ENCODE measurements at places on chromosomes 3 and 15.

GRCh38 chr15:22978691-22979237 is 1.4 kb downstream of the CYFIP1 start:
- no peak for DNase-seq

- no peak for DNase-seq
These were observed 66.7 kb downstream of the MYLK start for GRCh38 chr3:123817413-123817812.

- DNase-seq: no peak
These were observed 172.7 kb downstream of the SYNPR start for GRCh38 chr3:63450634-63451363.

DNA sequence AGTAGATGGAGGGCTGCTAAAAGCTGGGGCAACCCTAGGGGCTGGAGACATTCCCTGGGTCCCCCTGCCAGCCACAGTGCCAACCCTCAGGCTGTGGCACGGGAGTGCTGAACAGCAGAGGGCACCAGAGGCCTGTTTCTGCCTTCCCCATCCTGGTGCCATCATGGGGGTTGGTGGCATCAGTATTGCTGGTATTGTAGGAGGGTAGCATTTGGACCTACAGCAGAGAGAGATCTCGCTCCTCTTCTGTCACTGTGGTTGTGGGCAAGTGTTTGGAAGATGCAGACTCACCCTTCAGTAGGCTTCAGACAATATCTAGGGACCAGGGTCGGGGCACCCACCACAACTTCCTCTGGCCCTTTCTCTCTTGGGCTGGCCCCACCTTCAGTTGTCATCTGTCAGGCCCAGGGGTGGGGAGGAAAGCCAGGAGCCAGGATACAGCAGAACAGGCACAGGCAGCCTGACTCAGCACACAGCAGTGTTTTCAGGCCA is 123.5 kb downstream of the RPLP1 start:
- peak; percentile 21 for DNase-seq

- peak; percentile 40 for DNase-seq
These were observed 265.2 kb upstream of the TLE3 start for GRCh38 chr15:70362886-70363285.

- no peak for DNase-seq
These were observed 18.3 kb downstream of the SUCNR1 start for GRCh38 chr3:151891721-151892120.

- DNase-seq: peak; percentile 6
These were observed 277.6 kb upstream of the NAALADL2 start for GRCh38 chr3:174581558-174581957.

DNA sequence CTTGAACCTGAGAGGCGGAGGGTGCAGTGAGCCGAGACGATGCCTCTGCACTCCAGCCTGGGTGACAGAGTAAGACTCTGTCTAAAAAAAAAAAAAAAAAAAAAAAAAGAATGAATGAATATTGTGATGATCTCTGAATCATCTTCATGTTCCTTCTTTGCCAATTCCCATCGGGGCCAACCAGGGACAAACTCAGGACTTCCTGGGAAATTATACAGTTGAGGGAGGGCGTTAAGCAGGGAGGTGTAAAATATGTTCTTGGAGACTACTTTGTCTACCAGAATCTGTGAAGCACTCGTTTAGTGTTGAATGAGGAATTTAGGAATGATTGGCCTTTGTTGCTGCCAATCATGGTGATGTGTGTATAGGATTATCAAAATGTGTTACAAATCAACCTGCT is 210.6 kb downstream of the PTPRG start:
- DNase-seq: no peak

- DNase-seq: no peak
These were observed 109.5 kb downstream of the PEX5L start for GRCh38 chr3:179927191-179927590.

DNA sequence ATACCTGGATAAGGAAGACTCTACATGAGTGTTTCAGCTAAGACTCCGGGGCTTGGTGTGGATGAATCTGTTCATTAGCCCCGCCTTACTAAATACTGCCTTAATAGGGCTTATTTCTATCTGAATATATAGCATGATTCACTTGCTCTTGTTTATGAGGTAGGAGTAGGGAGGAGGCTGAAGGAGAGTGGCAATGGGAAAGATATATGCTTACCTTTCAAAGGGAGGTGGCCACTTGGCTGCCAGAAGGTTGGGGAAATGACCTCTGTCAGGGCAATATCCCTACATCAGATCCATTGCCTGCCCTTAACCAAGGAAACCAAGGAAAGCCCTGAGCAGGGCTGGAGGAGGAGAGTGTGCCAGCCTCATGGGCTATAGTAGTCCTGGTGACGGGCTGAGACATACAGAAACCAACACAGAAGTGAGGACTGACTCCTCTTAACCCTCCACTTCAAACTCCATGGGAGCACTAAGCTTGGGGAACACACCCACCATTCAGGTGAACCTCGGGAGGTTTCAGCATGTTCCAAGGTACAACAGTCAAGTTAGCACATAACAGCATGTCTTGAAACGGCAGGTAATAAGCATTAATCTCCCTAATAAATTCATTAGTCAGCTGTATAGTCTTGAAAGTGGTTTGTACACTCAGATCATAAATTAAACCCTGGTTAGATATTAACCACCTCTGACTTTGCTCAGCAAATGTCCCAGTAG is 80.1 kb downstream of the EOMES start:
- DNase-seq: no peak

DNA sequence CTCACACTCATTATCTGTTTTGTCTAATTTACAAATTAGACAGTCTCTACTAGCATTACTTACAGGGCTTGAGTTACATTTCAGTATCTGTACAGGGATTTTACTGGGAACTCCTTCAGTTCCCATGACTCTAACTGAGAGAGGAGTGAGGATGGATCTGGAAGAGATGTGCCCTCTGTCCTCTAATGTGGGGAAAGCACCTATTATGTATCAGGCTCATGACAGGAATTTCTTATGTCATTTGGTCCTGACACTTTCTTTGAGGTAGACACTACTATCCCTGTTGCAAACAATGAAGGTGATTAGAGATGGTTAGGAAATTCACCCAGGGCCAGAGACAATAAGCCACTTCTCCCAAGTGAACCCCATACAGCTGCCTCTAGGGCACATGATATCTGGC is 10.9 kb upstream of the NCKIPSD start:
- no peak for DNase-seq

DNA sequence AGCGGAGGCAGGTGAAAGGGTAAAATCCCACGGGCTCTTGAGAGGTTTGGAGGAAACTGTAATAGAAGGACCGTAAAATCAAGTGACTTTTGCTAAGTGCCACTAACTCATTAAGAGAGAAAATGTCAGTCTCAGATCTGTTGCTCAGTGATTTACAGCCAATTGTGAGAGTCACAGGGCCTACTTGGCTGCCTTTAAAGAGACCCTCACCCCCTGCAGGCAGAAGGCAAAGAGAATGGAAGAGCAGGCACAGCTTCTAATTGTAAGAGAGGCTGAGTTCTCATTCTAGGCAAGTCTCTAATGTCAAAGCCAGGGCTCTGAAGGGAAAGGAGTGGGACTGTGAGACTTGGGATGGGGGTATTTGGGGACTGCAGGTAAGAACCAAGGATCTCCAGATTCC is 9.3 kb upstream of the SYNM start:
- no peak for DNase-seq

- no peak for DNase-seq
These were observed 158.0 kb upstream of the UBE2E1 start for GRCh38 chr3:23647706-23648258.

DNA sequence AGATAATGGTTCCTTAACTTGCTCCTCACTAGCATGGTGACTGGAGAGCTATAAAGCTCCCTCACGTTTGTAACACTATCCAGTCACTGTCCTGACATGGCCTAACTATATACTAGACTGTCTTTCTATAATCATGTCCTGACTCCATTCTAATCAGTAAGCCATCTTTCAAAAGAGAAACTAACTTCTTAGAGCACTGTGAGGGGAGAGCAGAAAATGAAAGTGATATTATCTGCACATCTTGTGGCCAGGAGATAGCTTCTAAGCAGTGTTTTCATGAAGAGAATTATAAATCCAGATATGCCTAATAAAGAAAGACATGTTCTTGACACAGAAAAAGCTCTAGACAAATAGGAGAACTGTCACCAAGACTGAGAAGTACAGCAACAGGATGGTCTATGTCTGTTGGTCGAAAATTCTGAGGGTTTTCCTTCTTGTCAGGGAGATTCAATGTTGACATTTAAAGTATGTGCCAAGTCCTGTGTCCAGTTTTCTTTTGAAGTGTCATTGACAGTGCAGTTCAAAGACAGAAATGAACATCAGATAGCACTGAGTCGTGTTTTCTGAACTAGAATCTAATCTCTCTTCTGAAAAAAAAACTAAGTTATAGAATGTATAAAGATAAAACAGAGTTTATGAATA is 230.6 kb upstream of the PEX5L start:
- peak; percentile 4 for DNase-seq

GRCh38 chr3:43784640-43785011 is 93.9 kb downstream of the ABHD5 start:
- DNase-seq: no peak

GRCh38 chr15:37028625-37029296 is 71.6 kb downstream of the MEIS2 start:
- peak; percentile 92 for DNase-seq

- DNase-seq: peak; percentile 45
These were observed 460.7 kb upstream of the RASGRP1 start for GRCh38 chr15:39025321-39025720.

GRCh38 chr3:45688882-45689786 is at the start of gene SACM1L:
Gene SACM1L, plus strand, starts transcription at chr3:45689396. Its CDS starts 70 bp downstream, at chr3:45689466.
- peak; percentile 99 for DNase-seq

DNA sequence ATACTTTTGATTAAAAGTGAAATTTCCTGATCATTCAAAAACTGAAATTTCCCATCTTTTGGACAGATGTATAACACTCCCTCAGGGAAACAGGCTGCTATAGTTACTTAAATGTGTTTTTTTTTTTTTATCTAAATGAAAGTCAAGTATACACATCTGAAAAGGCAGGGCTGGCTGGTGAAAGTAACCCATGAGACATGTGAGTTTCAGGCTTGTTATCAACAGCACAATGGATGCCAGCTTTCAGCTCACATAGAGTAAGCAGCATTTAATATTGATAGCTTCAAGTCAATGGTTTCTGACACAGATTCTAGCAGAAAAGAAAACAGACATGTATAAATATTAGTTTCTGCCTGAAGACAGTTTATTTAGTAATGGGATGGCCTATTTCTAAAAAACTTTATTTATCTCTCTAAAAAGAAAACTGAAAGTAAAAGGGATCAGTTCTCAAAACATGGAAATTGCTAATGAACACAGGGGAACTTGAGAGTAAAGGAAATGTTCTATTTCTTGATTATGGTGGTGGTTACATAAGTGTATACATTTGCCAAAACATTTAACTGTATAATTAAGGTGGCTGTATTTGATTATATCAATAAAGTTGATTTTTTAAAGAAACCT is 89.7 kb upstream of the CMC1 start:
- no peak for DNase-seq

DNA sequence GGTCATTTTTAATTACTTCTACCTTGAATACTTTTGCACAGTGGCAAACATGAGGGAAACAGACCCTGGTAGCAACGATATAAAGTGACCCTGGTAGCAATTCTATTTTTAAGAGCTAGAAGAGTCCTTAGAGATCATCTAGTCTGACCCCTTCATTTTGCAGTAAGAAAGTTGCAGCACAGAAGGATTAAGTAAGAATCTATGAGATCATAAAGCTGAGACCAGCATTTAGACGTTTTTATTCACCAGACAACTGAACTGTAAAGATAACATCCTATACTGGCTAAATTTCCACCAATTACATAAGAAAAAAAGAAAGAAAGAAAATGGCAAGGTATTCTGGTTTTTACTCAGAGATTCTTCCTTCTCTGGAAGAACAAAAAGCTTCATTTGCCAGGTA is 49.9 kb downstream of the LRRFIP2 start:
- DNase-seq: no peak

DNA sequence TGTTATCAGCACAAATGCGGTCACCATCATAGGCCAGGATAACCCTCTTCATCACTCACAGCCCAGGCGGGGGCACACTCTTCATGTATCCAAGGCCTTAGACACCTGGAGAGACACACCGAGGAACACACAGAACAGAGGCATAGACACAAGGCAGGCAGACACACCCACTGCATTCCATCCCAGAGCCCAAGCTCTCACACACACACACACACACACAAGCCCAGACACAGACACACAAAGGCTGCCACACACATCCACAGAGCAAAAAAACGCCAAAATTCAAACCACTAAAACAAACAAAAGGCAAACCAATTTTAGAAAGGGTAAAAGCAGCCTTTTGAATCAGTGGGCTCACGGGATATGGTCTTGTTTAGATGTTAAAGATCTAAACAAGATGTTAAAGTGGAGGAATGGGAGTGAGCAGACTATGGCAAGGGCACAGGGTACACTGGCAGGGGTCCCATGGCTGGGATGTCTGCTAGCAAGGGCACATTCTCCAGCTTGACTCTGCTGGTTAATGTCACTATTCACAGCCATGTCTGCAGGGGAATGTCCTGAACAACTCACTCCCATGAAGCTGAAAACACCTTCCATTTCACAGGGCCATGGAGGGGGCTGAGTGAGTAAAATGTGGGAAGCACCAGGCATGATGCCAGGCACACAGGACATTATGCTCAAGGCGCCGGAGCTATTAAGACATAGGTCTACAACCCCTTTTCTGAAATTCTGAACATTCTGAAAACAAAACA is 14.9 kb upstream of the CRABP1 start:
- peak; percentile 53 for DNase-seq

DNA sequence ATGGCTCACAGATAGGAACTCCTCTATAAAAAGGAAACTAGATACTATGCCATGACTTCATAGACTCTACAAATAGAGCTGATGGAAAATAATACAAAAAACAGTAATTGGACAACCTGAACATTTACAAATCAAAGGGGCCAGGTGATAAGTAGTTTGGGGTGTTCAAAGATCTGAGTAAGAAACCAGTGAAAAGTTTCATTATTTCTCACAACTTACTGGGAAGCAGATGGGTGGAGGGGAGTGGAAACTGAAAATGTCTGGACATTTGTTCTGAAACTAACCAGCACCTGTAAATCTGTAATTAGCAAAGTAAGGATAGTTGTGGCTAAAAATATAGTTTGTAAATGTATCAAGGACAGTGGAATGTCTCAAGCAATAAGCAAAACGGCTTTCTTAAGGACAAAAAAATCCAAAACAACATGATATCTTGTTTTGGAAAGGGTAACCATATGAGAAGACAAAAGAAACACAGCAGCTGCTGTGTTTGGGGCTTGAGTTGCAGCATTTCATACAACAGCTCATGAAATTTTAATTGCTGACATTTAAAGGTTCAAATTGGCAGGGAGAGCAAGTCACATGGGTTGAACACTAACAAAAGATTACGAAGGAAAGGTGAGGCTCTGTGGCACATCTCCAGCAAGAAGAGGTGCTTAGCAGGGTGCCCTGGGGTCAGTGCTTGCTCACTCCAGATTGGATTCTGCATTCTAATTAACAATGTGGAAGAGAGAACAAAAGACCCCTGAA is 26.8 kb upstream of the THBS1 start:
- DNase-seq: no peak

- no peak for DNase-seq
These were observed 91.1 kb downstream of the WNT7A start for GRCh38 chr3:13788522-13789424.

GRCh38 chr3:14434498-14435151 is 32.2 kb downstream of the SLC6A6 start:
- DNase-seq: no peak
